Regular cardiac myocyte (primary cell): ENCODE measurements at places on chromosomes 4 and X. TPM values are rescaled to one million over a fixed set of nuclear protein-coding genes. Genes with fewer than 3 reads are reported as not detected.

Gene IL1RAPL1
- total RNA-seq, result 1.1 and 2.3 TPM in 2 replicates

Gene ANXA10
- 62.9 and 67.7 TPM in 2 replicates for total RNA-seq

Gene GPR50
- total RNA-seq, result not detected in 2 replicates

Gene SASH3
- total RNA-seq, result not detected in 2 replicates

Gene DMRTC1
- total RNA-seq, result not detected in 2 replicates

Gene IBSP
- 0.19 and 0.56 TPM in 2 replicates for total RNA-seq

Gene WAS
- total RNA-seq, result 0.28 TPM in 1 of 2 replicates, not detected in the other

Gene HMX1
- under 0.01 TPM in 1 of 2 replicates, not detected in the other for total RNA-seq

Gene NPY5R
- under 0.01 TPM in 1 of 2 replicates, not detected in the other for total RNA-seq

Gene DHX15
- 131 and 212 TPM in 2 replicates for total RNA-seq

Gene HTR2C
- total RNA-seq, result not detected in 2 replicates

Gene CD38
- under 0.01 and 0.19 TPM in 2 replicates for total RNA-seq
